ENCODE measurements at places on chromosomes 16 and 17. TPM values are rescaled to one million over a fixed set of nuclear protein-coding genes. Genes with fewer than 3 reads are reported as not detected.

The ACSM3 gene
- total RNA-seq: 70.2 TPM

The KRTAP9-2 gene
- total RNA-seq: not detected

The JPT2 gene
- 19.9 TPM for total RNA-seq

GRCh38 chr16:59880611-59881010 lies 1146.5 kb upstream of the GOT2 start:
- no peak overlapping the region for H3K4me3 ChIP-seq
- no peaks in the 10 kb centered on the region for H3K27me3 ChIP-seq
- DNase-seq: no peak
- no peaks in the 10 kb centered on the region for H3K36me3 ChIP-seq
- H3K4me1 ChIP-seq: no peaks in the 10 kb centered on the region

GRCh38 chr17:47265983-47266541 lies 12.4 kb downstream of the ITGB3 start:
- no peaks in the 10 kb centered on the region for H3K36me3 ChIP-seq
- no peak for DNase-seq
- peaks cover 6% of the 10 kb centered on the region for H3K4me1 ChIP-seq
- no peaks in the 10 kb centered on the region for H3K27me3 ChIP-seq
- H3K4me3 ChIP-seq: no peak overlapping the region
- H3K27ac ChIP-seq: no peak overlapping the region

The TBC1D26 gene
- total RNA-seq: 4.2 TPM

All from vagina (tissue), 2 donors.